Suppressor macrophage treated with lipopolysaccharide for 1 hour (primary cell): ENCODE measurements at places on chromosomes 16 and 17.

GRCh38 chr17:58611331-58611730 lies 80.5 kb downstream of the TEX14 start:
- no peak for DNase-seq

DNA sequence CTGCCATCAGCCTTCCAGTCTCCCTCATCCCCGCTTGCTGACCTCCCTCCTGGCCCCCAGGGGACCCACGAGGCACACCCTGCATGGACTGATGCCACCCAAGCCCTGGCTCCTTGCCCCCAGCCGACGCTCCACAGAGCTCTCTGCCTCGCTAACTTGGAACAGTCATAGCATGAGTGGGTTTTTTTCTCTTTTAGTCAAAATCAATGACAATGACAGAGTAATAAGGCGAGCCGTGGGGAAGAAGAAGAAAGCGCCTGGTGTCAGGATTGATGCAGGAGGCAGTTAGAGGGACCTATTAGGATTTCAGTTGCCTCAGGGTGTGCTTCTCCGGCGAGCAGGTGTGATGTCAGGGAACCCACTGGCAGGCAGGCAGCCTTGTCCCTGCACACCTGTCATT lies 176.3 kb upstream of the TNRC6C start:
- no peak for DNase-seq

DNA sequence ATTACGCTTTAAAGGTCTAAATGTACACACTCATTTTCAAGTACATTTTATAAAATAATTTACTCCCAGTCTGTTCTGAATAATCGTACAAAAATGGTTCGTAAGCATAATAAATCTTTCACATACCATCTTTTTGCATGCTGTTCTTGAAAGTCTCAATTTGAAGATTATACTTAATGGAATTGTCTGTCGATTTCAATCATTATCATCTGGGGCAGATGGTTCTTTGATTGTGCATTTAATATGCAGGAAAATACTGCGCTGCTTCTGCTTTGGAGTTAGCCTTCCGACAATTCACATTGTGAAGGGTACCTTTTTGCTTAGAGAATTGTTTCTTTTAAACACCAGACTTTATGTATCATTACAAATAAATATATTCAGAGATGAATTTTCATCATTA lies 262.8 kb downstream of the ABCC12 start:
- DNase-seq: no peak

GRCh38 chr16:23269248-23269953 lies 32.7 kb upstream of the SCNN1B start:
- no peak for DNase-seq

DNA sequence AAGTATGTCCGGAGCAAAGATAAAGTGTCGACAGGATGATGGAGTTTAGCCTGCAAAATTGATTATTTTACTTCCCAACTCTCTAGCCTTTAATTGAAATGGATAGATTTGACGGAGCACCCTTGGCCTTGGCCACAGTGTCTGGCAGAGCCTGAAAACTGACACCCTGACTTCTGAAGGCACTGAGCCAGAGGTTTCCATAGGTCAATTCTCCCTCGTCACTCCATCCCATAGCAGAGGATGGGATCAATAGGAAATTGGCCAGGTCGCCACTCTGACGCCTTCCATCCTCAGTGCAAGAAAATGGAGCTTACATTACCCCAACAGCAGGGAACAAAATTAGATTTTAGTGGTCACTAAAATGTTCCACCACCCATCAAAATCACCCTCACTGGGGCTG lies 90.4 kb upstream of the CDH11 start:
- no peak for DNase-seq

DNA sequence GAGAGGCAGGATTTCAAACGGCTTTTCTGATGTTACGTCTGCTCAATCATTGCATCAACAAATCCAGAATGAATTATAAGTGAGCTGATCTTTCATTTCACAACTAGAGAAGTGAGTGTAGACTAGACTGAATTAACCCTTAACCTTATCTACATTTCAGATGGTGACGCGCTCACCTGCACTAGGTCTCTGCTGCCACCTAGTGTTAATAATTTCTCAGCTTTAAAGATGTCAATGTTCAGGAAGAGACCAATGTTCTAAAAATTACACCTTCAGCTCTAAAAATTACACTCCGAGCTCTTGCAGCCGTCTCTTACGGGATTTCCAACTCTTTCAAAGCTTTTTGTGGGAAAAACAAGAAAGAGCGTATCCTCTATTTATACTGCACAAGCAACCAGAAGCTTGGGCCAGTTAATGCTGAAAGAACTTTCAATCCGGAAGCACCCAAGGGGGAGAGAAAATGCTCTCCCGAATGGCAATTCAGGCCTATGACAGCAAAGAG lies 88.2 kb upstream of the FA2H start:
- peak; percentile 67 for DNase-seq

DNA sequence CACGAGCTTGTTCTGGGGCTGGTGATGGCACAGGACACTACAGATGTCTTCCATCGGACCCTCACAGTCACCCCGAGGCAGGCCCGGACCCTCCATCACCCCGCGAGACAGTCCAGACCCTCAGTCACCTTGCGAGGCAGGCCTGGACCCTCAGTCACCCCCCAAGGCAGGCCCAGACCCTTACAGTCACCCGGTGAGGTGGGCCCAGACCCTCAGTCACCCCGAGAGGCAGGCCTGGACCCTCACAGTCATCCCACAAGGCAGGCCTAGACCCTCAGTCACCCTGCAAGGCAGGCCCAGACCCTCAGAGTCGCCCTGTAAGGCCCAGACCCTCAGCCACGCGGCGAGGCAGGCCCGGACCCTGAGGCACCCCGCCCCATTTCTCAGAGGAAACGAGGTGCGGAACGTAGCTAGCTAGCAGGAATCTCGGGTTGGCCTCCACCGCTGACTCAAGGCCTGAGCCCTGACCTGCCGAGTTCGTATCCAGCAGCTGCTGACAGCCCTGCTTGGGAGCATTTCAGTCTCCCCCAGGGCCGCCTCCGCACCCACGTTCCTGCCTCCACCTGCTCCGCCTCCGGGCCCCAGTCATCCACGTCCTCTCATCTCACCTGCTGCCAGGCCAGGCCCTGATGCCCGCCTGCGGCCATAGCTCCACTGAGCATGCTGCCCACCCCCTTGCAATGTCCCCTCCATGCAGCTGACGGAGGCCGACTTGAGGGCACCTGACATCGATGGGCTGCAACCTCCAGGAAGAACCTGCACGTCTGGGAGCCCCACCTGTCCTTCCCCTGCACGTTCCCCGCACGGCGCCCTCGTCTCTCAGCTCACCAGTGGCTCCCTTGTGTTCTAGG lies 28.7 kb downstream of the RPH3AL start:
- no peak for DNase-seq

GRCh38 chr17:7004398-7005253 lies 7.8 kb upstream of the RNASEK start:
- DNase-seq: peak; percentile 85

DNA sequence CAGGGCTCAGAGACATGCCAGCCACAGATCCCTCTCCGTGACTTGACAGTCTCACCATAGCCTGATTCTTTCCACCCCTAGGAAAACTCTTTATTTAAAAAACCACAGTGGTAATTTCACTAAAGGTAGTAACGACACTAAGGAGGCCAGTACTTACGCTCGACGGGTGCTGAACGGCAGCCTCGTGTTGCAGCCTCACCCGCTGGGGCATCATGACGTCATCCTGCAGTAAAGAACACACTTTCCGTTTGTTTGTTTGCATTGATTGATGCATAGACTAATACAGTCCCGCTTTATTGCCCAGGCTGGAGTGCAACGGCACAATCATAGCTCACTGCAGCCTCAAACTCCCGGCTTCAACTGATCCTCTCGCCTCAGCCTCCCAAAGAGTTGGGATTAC lies 65.1 kb upstream of the METRNL start:
- DNase-seq: no peak

DNA sequence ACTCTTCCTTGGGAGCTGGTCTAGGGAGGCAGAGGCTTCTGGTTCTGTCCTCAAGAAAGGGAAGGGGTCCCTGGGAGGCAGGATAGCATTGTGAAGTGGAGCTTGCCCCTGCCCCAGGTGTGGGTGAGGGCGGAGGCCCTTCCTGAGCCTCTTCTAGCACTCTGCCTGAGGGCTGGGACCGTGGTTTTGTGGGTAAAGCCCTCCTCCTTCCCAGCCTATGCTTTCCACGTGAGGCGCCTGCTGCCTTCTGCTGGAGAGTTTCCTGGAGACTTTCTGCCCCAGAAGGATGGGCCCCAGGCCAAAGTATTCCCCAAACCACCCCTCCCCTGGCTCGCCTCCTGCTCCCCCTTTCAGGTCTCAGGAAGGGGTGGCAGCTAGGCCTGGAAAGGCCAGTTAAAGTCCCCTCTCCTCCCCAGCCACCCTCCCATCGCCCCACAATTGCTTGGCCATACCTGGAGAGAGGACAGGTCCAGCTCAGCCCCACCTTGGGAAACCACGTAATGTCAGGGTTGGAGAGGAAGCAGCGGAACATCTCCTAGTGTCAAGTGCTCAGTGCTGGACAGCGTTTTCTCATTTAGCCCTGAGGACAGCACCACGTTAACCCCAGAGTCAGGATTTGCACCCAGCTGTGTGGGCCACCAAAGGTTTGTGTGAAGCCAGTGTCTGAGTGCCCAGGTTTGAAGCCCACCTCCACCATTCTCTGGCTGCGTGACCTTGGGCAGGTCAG lies 5.6 kb downstream of the SBK1 start:
- no peak for DNase-seq

DNA sequence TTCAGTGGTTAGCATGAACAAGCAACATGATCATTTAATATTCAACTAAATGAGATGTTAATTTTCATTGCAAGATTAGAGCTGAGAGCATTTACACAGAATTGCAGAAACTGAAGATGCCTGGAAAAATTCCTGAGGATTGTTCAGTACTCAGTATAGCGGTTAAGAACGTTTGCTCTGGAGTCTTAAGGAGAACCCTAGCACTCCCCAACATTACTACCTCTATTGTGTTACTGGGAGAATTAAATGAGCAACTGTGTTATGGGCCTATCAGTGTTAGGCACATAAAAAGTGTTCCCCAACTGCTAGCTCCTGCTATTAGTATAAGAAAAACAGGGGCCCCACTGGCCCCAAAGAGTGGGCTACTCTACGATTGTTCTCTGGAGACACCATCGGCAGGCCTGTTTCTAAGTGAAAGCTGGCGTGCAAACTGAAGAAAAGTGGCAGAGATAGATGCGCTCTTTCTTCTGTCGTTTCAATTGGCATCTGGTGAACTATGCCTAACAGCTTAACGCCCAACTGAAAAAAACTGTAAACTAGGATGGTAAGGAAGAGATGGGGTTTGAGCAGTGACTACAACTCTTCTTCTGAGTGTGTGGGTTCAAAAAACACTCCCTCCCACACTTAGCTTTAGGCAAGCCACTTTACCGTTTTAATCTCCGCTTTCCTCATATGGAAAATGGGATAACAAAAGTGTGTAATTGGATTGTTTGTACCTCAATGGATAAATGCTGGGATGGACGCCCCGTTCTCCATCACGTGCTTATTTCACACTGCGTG lies 1.3 kb downstream of the CDR2 start:
- DNase-seq: no peak

DNA sequence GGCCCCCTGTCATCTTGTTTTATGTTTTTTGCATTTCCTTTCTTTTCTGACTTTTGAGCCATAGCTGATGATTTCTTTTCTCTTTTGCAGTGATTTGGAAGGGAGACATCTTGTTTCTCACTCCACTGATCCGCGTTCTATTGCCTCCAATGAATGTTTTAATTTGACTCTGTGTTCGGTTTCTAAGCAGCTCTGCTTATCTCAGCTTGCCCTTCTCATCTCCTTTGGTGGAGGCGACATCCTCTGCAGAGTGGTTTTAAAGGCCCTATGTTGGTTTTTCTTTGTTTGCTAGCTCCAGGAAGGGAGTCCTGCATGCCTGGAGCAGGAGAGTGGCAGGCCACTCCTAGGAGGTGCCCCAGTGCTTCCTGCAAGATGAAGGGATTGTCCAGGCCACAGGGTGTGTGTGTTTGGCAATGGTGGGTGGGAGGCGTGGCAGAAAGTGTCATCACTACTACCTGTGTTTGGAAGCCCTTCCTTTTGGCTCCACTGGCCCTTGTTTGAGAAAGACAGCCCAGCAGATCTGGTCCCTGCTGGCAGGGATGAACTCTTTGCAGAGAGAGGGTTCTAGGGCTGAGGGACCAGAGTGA lies 13.6 kb downstream of the SMPD3 start:
- DNase-seq: no peak

- DNase-seq: no peak
These were observed 15.1 kb downstream of the SOCS1 start for GRCh38 chr16:11240636-11241473.

DNA sequence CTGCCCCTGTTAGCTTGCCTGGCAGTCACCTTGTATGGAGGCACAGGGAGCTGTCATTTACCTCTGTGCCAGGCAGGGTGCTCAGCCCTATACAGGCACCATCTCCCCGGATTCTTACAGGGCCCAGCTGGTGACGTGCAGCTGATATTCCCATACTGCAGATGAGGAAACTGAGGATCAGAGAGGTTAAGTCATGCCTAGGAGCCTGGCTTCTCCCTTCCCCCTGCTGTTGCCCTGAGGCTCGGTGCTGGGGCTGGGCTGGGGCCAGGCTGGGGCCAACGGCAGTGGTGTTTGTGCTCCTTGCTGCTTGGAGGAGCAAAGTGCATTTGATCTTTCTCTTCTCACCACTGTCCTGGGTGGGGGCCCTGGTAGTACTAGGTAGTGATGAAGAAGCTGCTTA lies 54.7 kb upstream of the IL34 start:
- no peak for DNase-seq

- no peak for DNase-seq
These were observed 47.1 kb upstream of the SALL1 start for GRCh38 chr16:51197953-51198748.

- peak; percentile 91 for DNase-seq
These were observed 9.2 kb upstream of the CD300A start for GRCh38 chr17:74457146-74457819.

DNA sequence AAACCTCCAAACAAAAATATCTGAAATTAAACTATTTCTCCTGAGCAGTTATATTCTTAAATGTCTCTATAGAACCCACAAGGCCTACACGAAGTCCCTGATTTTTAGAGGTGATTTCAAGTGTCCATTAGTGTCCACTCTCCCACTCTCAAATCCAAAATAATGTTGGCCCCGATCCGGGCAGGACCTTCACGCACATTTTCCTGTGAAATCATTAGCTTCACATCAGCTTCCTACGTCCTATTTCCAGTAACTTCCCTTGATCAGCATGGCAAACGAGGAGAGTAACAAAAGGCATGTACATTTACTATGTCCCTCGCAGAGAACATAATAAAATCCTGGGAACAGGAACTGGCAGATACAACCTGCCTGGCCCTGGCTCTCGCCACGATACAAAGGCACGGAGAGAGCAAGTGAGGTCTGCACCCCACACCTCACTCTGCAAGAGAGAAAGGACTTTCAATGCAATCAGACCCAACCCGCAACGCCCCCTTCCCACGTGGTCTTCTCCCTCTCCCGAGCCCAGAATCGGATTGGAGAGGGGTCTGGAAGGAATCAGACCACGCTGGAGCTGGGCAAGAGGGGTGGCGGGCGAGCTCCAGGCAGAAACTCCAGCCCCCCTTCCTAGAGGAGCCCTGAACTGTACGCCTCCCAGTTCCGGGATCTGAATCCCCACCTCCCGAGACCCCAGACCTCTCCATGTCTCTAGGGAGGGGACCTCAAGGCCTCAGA lies 17.5 kb upstream of the C17orf78 start:
- DNase-seq: peak; percentile 61

- DNase-seq: peak; percentile 64
These were observed 10.2 kb downstream of the RNF213 start for GRCh38 chr17:80270836-80271235.

GRCh38 chr16:2468725-2469398 lies 2.2 kb upstream of the NTN3 start:
- no peak for DNase-seq

- peak; percentile 87 for DNase-seq
These were observed 17.3 kb downstream of the COTL1 start for GRCh38 chr16:84600343-84601229.

- peak; percentile 90 for DNase-seq
These were observed 29.6 kb downstream of the ZNF778 start for GRCh38 chr16:89246903-89247733.
